Sigmoid colon (tissue), 7 donors: ENCODE measurements at places on chromosomes 3 and 15. TPM values are rescaled to one million over a fixed set of nuclear protein-coding genes. Genes with fewer than 3 reads are reported as not detected.

HPS3 gene
- 7.8 TPM for polyA plus RNA-seq

CLK3 gene
- polyA plus RNA-seq: 59.5 TPM

ADCY5 gene
- polyA plus RNA-seq: 9.9 TPM

DNA sequence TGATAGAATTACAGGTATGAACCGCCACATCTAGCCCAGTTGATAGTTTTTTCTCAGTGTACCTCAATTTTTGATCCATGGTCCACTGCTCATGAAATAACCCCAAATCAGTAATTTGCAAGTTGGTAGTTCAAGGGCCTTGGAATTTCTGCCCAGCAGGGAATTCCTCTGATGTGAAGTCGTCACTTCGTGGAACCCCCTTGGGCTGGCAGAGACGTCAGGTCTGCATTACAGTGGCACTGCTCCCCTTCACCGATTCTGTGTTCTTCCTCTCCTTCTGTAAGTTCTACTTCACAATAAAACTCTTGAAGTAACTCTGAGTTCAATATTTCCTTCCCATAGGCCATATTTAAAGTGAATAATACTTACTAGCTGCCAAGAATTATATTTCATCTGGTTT, 881.0 kb downstream of the OTOL1 start:
- DNase-seq: no peak

DNA sequence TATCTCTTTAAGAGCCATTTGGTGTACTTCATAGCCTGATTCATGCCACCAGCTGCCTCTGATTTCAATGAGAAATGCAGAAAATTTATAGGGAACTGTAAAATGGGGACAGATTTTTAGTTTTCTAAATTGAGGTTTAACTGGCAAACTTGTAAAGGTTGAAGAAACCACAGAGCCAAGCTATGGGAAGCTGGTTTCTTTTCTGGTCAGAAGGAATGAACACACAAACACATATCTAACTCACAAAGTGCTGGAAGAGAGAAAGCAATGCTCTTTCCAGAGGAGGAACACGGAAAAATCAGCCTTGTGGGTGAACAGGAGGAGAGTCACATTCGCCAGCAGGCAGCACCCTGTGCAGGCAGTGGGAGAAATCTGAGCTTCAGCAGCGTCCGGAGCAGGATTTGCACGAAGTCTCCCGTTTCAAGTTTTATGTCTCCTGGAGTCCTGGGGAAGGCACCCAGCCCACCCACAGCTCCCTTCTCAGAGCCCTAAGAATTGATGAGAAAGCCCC, 481 bp downstream of the MASP1 start:
- DNase-seq: no peak

- DNase-seq: peak; percentile 59
Measured at GRCh38 chr3:13008155-13008995, 64.9 kb downstream of the IQSEC1 start.

GRCh38 chr3:43287500-43287873, 1.1 kb downstream of the SNRK start:
- no peak for DNase-seq

DNA sequence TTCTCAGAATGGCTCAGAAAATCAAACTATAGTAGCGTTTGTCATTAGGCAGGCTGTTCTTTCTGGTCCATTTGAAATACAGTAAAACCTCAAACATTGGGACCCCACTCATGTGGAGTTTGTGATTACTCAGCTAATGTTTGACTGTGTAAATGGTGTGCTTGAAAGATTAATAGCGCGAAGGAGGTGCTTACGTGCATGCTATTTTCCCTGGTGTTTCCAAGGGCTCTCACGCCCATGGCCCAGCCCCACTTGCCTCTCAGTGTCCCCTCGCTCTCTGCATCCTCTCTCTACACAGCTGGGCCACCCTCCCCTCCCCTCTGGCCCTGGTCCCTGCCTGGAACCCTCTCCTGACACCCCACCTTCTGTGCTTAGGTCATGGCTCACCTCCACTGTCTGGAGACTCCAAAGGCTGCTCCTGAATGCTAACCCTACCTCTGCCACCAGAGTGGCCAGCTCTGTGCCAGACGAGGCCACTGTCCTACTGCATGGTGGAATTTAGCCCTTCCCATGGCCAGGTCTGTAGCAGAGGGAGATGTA, 194.2 kb downstream of the PLCL2 start:
- DNase-seq: no peak

- no peak for DNase-seq
Measured at GRCh38 chr15:100330221-100330620, 11.6 kb downstream of the ADAMTS17 start.

DNA sequence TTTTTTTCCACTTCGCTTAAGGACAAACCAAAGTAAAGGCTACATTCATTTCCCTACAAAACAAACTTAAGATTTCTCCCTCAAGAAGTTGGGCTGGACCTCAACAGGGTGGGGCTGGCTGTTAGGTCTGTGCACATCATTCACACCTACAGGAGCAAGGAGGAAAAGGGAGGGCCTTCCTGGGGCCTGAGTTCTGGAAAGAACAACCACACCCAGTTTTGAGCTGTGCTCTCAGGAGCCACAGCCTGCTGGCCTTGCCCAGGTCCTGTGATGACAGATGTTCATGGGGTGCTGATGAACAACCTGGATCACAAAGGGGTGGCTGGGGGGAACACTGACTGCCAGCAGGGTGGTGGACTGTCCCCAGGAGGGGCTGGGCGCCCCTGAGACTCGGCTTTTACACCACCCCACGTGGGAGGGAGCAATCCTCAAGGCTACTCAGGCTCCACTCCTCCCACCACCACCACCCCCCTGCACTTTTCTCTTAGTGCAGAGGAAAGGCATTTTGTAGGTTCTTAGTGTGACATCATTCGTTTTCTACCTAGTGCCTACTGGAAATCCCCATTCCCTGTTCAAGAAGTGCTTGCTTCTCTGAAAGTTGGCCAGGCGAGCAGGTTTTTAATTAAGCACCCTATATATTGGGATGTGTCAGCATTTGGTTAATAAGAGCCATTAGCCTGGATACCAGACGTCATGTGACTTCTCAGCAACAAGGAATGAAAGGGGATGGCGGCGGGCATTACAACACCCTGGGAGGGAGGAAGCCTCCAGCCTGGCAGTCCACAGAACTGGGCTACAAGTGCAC, 35.7 kb downstream of the CCNB2 start:
- no peak for DNase-seq

GRCh38 chr15:62465173-62465572, 300.1 kb upstream of the C2CD4B start:
- peak; percentile 36 for DNase-seq

- DNase-seq: no peak
Measured at GRCh38 chr15:69480932-69481331, 28.3 kb downstream of the RPLP1 start.

DNA sequence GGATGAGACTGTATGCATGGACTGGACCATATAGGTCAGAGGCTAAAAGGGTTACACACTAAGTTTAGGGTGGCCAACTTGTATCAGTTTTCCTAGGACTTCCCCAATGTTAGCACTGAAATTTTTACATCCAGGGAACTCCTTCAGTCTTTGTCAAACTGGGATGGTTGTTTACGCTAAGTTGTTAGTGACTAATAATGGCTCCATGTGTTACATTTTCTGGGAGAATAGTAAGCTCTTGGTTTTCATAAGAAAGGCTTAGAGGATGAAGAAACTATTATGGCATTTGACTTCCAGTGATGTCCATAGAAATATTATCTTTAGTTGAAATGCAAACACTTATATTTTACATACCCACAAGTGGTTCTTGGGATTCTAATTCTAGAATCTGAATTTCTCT, 57.9 kb upstream of the ST3GAL6 start:
- DNase-seq: no peak

DNA sequence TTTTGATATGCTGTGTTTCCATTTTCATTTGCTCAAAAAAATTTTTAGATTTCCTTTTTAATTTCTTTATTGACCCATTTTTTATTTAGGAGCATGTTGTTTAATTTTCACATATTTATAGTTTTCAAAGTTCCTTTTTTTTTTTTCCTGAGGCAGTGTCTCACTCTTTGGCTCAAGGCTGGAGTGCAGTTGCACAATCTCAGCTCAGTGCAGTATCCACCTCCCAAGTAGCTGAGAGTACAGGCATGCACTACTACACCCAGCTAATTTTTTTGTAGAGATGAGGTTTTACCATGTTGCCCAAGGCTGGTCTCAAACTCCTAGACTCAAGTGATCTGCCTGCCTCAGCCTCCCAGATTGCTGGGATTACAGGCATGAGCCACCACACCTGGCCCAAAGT, 36.2 kb downstream of the PFN2 start:
- DNase-seq: peak; percentile 75

DNA sequence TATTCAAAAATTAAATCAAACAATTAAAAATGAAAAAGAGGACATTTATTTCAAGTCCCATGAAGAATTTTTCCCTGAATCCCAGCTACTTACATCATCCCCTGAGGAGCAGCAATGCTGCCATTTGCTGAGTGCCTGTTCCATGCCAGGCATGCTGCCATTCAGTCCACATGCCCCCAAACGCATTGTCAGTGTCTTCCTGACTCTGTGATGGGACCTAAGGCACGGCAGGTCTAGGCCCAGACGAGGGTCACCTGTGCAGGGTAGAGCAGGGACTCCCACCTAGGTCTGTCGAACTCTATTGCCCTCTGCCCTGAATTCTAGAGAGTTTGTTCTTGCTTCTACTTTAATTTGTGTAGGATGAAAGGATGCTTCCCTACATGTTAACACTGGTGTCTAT, 7.0 kb downstream of the PSTPIP1 start:
- no peak for DNase-seq

GRCh38 chr15:76345880-76346668, 9.5 kb downstream of the ISL2 start:
- DNase-seq: peak; percentile 76
